ENCODE measurements at places on chromosomes 6 and 20. TPM values are rescaled to one million over a fixed set of nuclear protein-coding genes. Genes with fewer than 3 reads are reported as not detected.

Gene JPH2
- total RNA-seq, result 0.38 TPM

Gene UST
- total RNA-seq, result under 0.01 TPM

Gene FAM209B
- not detected for total RNA-seq

Gene IPCEF1
- total RNA-seq, result 0.96 TPM

Gene TLDC2
- total RNA-seq, result not detected

Gene HLA-DOA
- not detected for total RNA-seq

Gene MCHR2
- total RNA-seq, result not detected

Gene TRIM15
- total RNA-seq, result not detected

Gene OPN5
- total RNA-seq, result not detected

Gene PAX1
- total RNA-seq, result not detected

Gene CLVS2
- total RNA-seq, result not detected

Gene ID4
- not detected for total RNA-seq

Gene LAMA4
- 792 TPM for total RNA-seq

Gene DDX43
- 2.0 TPM for total RNA-seq

Gene TNNC2
- total RNA-seq, result 0.33 TPM

Gene CST3
- 164 TPM for total RNA-seq

Gene RHAG
- total RNA-seq, result not detected

Gene C20orf96
- total RNA-seq, result 4.8 TPM

Gene ZDHHC14
- 25.2 TPM for total RNA-seq

Gene SAMD5
- total RNA-seq, result 1.3 TPM

Gene RAET1E
- 0.29 TPM for total RNA-seq

Gene PI3
- total RNA-seq, result not detected

Gene OVOL2
- total RNA-seq, result not detected

Gene SLC26A8
- total RNA-seq, result not detected

Gene KHDC1L
- total RNA-seq, result not detected

Gene DLK2
- total RNA-seq, result not detected

Gene GJA1
- total RNA-seq, result 435 TPM

Gene TFAP2A
- total RNA-seq, result not detected

Gene PHACTR1
- 13.1 TPM for total RNA-seq

Gene SESN1
- total RNA-seq, result 38.5 TPM
